ENCODE measurements at places on chromosomes 6 and 20.

- no peak for ATAC-seq
These were observed 1424.6 kb upstream of the ADGRB3 start for GRCh38 chr6:67210450-67210849.

GRCh38 chr20:3798908-3799248 is 2.8 kb downstream of the CDC25B start:
- ATAC-seq: no peak

GRCh38 chr20:51204051-51204715 is 181.3 kb upstream of the KCNG1 start:
- ATAC-seq: no peak

GRCh38 chr6:129543981-129544380 is 166.0 kb downstream of the ARHGAP18 start:
- no peak for ATAC-seq

DNA sequence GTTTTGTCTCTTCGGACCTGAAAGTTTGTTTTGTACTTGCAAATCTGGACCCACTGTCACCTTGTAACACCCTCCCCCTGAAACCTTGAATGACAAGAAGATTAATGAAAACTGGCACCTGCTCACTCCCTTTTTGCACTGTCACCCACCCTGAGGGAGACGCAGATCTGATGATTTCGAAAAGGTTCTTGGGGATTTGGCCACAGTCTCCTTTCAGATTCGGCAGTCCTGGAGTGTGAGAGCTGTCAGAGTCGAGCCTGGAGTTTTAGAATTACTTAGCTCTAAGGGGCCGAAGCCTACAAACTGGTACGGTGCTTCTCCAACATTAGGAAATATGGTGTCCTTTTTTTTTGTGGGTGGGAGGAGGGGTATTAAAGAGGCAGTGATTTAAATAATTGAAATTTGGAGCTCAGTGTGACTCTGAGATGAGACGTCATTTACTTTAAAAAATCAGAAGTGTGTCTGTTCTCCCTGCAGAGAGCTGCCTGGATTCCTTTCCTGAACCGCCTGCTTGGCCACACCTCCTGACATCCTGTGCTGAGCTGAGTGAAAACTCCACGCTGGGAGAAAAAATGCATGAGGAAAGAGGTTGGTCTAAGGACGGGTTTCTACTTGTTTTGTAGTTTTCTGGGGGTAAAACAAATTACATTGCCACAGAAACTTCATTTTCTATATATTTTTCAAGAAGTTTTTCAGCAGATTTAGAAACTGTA is 447.0 kb upstream of the CDH4 start:
- ATAC-seq: no peak

DNA sequence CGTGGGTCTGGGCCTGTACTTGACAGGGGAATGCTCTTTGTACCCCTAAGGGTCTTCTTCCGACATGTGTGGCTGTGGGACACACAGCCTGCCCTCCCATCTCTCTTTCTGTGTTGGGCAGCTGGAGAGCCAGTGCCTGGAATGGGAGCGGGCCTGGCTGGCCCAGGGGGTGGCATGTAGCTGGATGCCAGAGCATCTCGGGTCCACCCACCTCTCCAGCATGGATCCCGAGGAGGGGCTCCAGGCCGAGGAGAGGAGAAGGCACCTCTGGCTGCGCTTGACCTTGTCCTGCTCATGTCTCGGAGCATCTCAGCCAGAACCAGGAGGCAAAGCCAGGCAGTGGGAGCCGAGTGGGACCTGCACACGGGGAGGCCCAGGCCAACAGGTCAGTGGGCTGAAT is 16.0 kb downstream of the CDH4 start:
- ATAC-seq: no peak

GRCh38 chr6:136720045-136720770 is 72.1 kb downstream of the MAP3K5 start:
- ATAC-seq: peak; percentile 74

GRCh38 chr6:72414657-72415056 is 207.2 kb upstream of the KCNQ5 start:
- no peak for ATAC-seq

GRCh38 chr6:93819189-93819588 is 399.8 kb upstream of the EPHA7 start:
- no peak for ATAC-seq

DNA sequence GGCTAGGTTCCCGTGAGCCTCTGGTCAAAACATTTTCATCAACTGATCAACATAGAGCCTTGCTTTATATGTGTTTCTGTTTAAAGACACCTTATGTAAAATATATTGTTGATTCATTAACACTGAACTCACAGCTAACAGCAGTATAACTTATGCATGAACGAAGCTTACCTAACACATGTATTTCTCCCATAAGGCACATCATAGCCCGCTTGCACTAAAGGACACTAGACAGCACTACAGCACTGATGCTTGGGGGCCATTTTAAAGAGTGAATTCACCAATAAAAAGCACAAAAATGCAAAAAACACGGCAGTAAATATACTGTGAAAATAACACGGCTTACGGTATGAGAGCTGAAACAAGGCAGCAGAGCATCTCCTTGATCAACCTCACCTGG is 4.0 kb downstream of the FLOT1 start:
- no peak for ATAC-seq

DNA sequence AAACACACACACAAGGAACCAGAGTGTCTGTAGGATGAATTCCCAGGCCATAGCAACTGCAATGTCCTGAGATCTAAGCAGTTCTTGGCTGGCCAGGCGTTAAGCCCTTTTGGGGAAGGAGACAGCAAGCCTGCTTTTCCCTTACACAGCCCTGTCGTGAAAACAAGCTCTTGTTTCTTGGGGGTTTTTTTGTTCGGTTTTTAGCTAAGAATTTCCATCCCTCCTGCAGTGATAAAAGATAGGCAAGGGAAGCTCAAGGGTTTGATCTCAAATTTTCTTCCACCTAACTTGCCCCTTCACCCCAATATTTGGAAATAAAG is 1.5 kb downstream of the TNFRSF21 start:
- ATAC-seq: no peak

DNA sequence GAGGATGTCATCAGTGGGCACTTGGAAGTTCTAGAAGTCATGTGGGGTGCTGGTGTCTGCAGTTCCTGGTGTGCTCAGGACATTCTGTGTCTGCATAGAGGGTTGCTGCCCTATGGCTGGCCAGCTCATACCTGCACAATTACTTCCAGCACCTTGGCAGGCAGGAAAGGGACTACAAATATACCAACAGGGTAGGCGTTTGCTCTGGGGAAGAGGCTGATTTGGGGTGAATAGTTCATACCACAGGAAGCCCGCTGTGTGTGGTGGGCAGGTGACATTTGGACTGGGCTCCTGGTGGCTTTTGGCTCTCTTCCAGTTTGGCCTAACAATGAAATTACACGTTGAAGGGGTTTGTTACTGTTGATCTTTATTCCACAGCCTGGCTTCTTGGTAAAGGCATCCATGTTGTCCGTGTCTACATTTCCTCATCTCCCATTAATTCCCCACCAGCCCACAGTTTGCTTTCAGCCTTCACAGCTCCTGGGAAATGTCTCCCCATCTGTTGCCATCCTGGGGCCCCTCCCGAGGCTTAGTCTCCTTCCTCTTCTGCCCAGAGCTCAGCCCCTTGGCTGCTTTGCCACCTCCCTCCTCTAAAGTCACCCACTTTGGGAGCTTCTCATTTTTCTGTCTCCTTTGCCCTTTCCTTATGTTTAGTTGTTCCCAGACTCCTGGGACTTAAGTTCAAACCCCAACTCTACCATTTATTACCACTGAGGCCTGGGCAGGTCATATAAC is 88.1 kb downstream of the RSPH3 start:
- peak; percentile 79 for ATAC-seq

DNA sequence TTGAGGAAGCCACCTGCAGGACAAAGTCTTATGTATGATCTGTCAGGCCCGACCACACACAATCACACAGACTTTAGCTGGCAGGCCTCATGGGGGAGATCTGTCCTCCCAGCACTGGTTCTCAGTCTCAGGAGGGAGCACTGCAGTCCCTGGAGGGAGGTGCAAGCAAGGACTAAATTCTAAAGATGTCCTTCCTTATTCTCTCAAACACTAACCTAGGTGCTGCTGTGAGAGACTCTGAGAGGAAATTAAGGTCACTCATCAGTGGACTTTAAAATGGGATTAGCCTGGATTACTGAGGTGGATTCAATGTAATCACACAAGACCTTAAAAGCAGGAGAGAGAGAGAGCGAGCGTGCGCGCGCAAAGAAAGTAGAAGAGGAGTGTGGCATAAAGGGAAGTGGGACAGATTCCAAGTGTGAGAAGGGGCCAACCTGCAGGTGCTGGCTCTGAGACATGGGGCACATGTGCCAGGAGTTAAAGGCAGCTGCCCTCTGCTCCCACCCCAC is 14.3 kb downstream of the GLO1 start:
- ATAC-seq: peak; percentile 94

GRCh38 chr20:14553774-14554534 is 216.5 kb upstream of the FLRT3 start:
- no peak for ATAC-seq

- ATAC-seq: no peak
These were observed 4.8 kb upstream of the MOCS1 start for GRCh38 chr6:39938773-39939654.

DNA sequence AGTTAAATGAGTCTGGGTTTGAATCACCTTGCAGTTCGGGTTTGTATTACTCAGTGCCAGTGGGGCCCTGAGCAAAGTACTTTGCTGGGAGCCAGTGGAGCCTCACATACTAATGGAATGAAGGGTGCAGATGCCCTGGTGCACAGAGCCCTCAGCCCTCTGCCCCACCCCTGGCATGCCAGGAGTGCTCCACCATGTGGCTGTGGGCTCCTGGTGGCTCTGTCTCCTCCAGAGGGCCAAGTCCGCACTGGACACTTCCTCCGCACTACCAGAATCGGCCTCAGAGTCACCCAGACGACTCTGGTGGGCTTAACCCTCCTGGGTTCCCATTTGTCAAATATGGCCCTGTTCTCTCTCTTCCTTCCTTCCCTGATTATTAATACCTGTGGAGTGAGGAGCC is 94.0 kb downstream of the STK35 start:
- no peak for ATAC-seq

GRCh38 chr6:107574856-107575255 is 84.9 kb downstream of the SOBP start:
- ATAC-seq: no peak

- ATAC-seq: no peak
These were observed 17.1 kb downstream of the XKR7 start for GRCh38 chr20:31984981-31985471.

- ATAC-seq: peak; percentile 71
These were observed 780 bp downstream of the ARMC12 start for GRCh38 chr6:35737413-35738211.

DNA sequence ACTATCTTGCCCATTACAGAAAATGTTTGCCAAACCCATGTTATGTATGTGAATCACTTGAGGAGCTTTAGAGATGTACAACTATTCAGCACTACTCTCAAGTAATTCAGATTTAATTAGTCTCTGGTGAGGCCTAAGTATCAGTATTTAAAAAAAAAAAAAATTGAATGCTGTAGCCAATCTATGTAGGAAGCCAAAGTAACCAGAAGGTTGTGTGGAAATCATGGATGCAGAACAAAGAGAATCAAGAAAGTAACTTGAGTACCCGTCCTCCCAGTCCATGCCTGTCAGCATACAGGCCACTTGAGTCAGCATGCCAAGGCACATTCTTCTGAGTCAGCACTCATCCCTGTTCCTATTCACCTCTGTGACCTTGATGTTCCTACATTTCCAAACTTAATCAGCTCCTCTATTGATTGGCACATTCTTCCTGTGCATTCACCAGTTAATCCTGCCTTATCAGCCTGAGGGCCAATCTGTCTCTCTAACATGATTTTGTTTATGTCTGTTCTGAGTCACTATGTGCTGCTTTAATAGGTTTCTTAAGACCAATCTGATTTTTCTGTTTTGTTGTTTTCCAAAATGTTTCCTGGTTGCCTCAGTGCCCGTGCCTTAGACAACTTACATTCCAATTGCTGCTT is 165.6 kb downstream of the KCNQ5 start:
- ATAC-seq: no peak

DNA sequence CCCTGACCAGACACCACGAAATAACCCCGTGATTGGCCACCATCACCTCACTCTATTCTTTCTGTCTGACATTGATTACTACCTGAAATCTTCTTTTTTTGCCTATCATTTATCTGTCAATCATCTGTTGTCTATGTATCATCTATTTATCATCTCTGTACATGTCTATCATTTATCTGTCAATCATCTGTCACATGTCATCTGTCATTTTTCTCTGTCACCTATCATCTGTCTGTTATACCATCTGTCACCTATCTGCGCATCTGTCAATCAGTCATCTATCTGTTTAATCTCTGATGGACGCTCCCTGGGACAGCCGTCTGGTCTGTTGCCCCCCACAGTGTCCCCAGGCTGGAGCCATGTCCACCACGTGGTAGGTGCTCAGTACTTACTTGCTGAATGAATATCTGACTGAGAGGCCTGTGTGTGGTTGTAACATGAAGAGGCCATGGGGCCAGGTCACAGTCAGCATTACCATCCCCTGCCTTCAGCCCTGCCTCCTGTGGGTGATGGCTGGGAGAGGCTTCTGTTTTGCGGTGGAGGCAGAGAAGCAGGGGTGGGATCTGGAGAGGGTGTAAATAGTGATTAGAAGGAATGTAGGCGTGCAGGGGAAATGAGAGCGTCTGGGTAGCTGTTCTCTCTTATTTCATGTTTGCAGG is 302.7 kb downstream of the QKI start:
- no peak for ATAC-seq

- ATAC-seq: no peak
These were observed 172.5 kb downstream of the HS3ST5 start for GRCh38 chr6:114170372-114170771.

DNA sequence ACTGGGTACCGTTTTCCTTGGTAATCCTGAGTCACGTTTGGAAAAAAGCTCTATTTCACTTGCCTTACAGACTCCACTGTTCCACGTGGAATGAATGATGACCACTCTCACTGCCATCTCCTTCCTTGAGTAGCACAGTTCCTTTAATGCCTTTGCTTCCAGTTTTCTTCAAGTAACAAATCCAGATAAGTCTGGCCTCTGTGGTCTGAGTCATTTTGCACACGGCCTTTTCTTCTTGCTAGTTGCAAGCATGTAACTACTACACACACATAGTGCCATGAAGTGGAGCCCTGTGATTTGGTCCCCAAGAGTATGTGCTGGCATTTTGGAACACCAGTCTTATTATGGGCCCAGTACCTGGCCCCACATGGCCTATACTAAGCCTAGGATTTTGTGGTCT is 182.8 kb downstream of the SASH1 start:
- ATAC-seq: peak; percentile 28
